M059J (cell line): ENCODE measurements at places on chromosomes 5 and 9. TPM values are rescaled to one million over a fixed set of nuclear protein-coding genes. Genes with fewer than 3 reads are reported as not detected.
A peak's percentile ranks its signal among the peaks of the same experiment; 100 is the strongest.

DNA sequence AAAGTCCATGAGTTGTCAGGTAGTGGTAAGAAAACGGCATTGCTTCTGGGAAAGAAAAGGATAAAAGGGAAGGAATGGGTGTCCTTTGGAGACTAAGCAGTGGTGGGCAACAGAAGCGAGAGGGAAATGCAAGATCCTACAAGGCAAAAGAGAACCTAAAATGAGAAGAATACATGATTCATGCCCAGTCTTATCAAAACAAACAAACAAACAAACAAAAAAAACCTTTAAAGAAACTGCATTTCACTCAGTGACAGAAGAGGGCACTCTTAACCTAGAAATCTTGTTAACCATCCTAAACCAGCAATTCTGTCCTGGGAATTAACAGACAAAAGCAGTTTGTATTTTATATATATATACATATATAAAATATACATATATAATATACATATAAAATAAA lies 88.5 kb downstream of the SUSD1 start:
- DNase-seq: peak; percentile 43

DNA sequence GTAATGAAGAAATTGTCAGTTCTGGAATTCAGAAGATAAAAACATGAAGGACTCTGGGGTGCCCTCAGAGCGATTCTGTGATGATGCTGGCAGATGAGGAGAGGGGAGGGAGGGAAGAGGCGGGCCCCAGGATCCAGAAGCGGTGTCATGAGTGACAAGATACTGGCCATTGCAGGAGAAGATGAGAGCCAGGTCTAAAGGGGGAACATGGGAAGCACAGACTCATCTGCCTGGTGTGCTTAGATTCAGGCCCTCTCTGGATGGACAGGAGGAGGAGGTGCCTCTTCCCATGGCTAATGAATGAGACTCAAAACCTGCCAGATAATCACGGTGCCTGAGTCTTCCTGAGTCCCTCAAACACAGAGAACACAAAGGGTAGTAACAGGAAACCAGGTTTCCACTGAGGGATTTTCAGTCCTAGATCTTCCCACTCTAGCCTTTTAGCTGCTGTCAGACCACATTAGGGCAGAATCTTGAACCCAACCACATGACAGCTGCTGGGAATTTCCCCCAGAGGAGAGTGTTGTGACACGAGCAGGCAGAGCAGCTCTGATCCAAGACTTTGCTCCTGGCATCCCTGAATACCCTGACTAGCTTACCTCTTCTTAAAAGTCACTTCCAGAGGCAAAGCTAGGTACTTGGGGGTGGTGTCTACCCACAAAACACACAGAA lies 28.2 kb upstream of the HSPA9 start:
- DNase-seq: peak; percentile 33

- no peak for DNase-seq
Observed at GRCh38 chr5:86885489-86886230, 267.9 kb downstream of the COX7C start.

- peak; percentile 93 for DNase-seq
Observed at GRCh38 chr5:54644226-54644625, 126.7 kb downstream of the SNX18 start.

DNA sequence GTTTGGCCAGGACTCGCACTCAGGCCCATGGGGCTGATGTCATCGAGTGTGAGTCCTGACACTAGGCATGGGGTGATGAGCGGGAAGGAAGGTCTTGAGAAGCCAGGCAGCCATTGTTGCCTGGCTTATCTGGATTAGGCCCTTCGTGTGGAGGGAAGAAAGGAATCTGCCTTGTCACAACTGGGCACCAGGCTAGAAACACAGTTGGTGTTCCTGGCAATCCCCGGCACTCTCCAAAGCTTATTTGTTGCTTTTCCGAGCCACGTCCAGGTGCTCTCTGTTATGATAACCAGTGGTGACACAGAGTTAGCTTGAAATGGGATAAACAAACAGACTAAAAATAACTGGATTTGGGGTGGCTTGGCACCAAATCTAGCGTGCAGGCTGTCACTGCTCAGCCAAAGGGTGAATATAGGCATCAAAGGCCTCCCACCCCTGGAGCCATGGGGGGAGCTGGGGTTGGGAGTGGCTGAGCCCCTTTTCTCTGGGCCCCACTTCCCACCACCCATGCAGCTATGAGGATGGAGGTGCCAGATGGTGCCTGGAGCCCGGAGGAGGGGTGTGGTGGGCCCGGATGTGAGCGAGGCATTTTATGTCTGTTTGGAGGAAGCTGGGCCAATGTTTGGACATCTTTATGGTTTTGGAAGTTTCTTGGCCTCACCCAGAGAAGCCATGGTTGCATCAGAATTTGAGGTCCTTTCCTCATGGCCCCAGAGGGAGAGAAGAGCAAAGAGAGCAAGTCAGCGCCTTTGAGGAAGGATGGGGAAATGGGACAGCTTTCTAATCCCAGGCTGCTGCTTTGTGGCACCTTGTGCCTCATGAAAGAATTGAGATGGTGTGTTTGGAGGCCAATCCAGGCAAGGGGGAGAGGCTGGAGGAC lies 98.0 kb upstream of the PITX1 start:
- DNase-seq: no peak

- peak; percentile 52 for DNase-seq
Observed at GRCh38 chr9:86413971-86414880, 60.0 kb upstream of the TUT7 start.

DNA sequence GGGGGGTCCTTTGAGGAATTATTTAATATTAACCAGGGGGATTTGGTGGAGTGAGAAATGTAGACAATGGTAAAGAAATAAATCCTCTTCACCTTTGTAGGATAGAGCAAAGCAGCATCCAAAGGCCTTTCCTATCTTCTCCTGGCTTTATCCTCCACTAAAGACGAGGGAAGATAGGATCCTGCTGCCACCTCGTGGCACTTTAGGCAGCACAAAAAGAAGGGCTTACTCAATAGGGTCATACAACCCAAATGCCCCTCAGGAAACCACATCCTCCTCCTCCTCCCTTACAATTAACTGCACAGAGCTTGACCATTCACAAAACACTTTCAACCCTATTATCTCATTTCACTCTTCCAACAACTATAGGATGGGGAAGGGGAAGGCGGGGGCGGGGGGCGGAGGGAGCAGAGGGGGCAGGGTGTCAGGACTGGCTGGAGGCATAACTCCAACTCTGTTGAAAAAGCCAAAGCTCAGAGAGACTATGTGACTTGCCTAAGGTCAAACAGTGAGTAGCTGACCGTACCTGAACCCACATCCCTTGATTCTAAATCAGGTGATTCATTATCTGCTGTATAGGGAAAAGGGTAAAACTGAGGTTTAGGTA lies 45.4 kb upstream of the MYOT start:
- peak; percentile 61 for DNase-seq

DNA sequence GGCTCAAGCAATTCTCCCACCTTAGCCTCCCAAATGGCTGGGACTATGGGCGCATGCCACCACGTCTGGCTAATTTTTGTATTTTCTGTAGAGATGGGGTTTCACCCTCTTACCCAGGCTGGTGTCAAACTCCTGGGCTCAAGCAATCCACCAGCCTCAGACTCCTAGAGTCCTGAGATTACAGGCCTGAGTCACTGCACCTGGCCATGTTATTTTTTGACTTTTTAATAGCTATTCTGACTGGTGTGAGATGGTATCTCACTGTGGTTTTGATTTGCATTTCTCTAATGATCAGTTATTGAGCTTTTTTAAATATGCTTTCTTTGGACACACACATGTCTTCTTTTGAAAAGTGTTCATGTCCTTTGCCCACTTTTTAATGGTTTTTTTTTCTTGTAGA lies 38.2 kb downstream of the FBXW2 start:
- DNase-seq: no peak

DNA sequence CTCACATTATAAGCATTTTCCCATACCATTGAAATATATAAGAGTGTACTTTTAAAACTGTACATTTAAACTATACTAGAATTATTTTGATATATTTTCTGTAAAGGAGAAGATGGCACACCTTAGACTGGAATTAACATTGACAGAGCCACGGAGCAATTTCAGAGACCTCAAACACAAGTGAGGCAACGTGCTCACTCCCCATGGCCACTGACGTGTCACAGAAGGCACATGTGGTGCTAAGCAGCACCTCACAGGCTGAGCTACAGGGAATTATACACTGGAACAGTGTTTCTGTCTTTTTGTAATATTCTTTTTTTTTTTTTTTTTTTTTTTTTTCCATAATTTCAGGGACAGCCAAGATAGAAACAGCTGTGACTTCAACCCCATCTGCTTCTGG lies 66.5 kb downstream of the NUP214 start:
- DNase-seq: no peak

- peak; percentile 93 for DNase-seq
Observed at GRCh38 chr5:150141544-150142184, 14.0 kb downstream of the PDGFRB start.

- peak; percentile 28 for DNase-seq
Observed at GRCh38 chr9:132572921-132573320, 9.5 kb upstream of the BARHL1 start.

GRCh38 chr9:17970277-17970676 lies 391.4 kb downstream of the SH3GL2 start:
- no peak for DNase-seq

HSPB3 gene
- 4.9 and 9.0 TPM in 2 replicates for total RNA-seq

ORM2 gene
- not detected in 2 replicates for total RNA-seq

FOXB2 gene
- total RNA-seq: not detected in 2 replicates

SNCB gene
- total RNA-seq: not detected in 2 replicates

SCGB3A2 gene
- not detected in 2 replicates for total RNA-seq

NR6A1 gene
- 1.4 and 2.4 TPM in 2 replicates for total RNA-seq

FANCG gene
- total RNA-seq: 37.1 and 46.7 TPM in 2 replicates

GAS1 gene
- 5.9 and 8.9 TPM in 2 replicates for total RNA-seq

AJM1 gene
- 0.15 and 1.1 TPM in 2 replicates for total RNA-seq

LYSMD3 gene
- total RNA-seq: 13.2 and 18.1 TPM in 2 replicates

PTGDS gene
- not detected in 2 replicates for total RNA-seq

OR1J2 gene
- total RNA-seq: not detected in 2 replicates

FAM163B gene
- not detected in 2 replicates for total RNA-seq
